ENCODE measurements at places on chromosomes 6 and 20. TPM values are rescaled to one million over a fixed set of nuclear protein-coding genes. Genes with fewer than 3 reads are reported as not detected.

GRCh38 chr6:37557645-37558114 lies 58.0 kb upstream of the CCDC167 start:
- ATAC-seq: no peak

GRCh38 chr20:4820806-4821518 lies 99.3 kb downstream of the PRND start:
- no peak for ATAC-seq

- ATAC-seq: no peak
Observed at GRCh38 chr6:102798636-102799035, 1405.1 kb downstream of the GRIK2 start.

- ATAC-seq: no peak
Observed at GRCh38 chr6:165417278-165417865, 108.0 kb upstream of the C6orf118 start.

GRCh38 chr6:43186706-43187105 lies 4.7 kb downstream of the CUL9 start:
- peak; percentile 79 for ATAC-seq

- ATAC-seq: no peak
Observed at GRCh38 chr20:59160389-59161115, 3.1 kb upstream of the ZNF831 start.

DNA sequence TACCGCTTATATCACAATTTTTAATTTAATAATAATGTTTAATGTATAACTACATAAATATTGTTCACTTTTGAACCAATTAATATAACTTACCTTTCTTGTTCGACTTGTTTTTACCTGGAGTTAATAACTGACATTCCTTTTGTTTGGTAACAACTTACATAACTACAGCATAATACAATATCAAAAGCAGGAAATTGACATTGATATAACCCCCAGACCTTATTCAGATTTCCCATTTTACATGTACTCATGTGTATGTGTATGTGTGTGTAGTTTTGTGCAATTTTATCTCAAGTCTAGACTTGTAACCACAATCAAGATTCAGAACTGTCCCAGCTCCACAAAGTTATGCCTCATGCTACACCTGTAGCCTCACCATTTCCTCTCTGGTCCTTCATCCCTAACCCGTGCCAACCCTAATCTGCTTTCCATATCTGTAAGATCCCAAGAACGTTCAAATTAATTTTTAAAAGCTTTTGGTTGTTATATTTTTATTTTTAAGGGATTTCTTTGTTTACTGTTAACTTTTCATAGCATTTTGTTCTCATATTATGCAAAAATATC lies 190.6 kb downstream of the MANEA start:
- ATAC-seq: no peak

SNAP91 gene
- total RNA-seq: not detected

C20orf202 gene
- total RNA-seq: 0.24 TPM

SLC4A11 gene
- total RNA-seq: 20.0 TPM

NMBR gene
- total RNA-seq: not detected
